ENCODE measurements at places on chromosomes 11 and 22.
A peak's percentile ranks its signal among the peaks of the same experiment; 100 is the strongest.

DNA sequence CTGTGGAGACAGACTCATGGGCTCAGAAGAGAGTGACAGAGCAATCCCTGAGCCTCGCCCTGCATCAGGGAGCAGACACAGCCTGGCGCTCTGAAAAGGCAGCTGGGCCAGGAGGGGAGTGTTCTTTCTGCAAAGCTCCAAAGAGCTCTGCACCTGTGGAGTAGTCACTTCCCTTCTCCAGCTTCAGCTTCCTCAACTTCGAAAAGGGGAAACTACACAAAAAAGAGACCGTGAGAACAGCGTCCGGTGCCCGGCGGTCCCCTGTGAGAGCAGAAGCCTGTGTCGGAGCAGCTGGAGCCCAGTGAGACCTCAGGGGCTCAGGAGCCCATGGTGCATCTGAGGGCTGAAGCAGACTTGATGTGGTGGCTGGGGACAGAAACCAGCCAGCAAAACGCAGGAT, 35.1 kb downstream of the TP53I11 start:
- no peak for DNase-seq

GRCh38 chr11:45305874-45306623, 19.9 kb upstream of the SYT13 start:
- no peak for DNase-seq

- no peak for DNase-seq
Measured at GRCh38 chr11:48074425-48075181, 94.2 kb downstream of the PTPRJ start.

DNA sequence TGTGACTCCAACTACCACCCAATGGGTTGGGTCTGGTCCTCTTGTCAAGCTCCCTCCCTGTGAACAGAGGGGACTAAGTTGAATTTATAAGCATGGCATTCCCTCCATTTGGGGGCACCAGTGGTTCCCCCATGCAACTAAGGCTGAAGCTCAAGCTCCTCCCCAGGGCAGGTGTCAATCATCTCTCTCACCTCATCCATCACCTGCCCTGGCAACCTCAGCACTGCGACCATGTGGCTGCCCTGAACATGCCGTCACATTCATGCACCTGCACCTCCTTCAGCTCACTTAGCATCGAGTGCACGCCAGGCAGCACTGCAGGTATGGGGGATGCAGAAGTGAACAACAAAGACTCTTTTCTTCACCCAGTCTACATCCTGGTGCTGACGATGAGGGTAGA, 799.3 kb downstream of the TBC1D22A start:
- DNase-seq: no peak

DNA sequence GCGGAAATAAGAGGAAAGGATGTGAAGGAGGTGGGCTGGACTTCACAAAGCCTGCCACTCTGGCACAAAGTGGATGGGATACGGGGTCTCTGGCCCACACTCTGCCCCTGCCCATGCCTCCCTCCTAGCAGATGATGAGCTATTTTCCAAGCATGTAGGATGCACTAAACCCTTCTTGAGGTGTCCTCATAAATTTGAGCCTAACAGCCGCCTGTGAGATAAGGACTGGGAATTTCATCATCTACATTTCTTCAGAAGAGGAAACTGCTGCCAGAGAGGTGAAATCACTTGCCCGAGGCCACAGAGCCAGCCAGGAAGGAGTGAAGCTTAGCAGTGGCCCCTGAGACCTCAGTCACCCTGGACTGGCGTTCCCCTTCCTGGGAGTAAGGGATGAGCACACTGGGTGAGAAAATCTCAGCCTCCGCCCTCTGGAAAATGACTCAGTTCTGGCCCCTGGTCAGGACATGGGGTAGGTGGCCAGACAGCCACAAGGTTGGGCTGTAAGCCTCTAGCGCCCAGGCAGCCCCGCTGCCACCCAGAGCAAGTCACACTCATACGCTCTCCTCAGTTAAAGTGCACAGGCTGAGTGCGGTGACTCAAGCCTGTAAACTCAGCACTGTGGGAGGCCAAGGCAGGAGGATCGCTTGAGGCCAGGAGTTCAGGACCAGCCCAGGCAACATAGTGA, 27.9 kb downstream of the MB start:
- DNase-seq: no peak

GRCh38 chr11:122691549-122692150, 36.1 kb downstream of the UBASH3B start:
- DNase-seq: no peak

GRCh38 chr11:15930442-15931025, 425.8 kb downstream of the SOX6 start:
- DNase-seq: no peak

GRCh38 chr22:28817919-28818859, 17.8 kb upstream of the XBP1 start:
- peak; percentile 77 for DNase-seq

- no peak for DNase-seq
Measured at GRCh38 chr11:3150726-3151125, 14.4 kb downstream of the OSBPL5 start.

DNA sequence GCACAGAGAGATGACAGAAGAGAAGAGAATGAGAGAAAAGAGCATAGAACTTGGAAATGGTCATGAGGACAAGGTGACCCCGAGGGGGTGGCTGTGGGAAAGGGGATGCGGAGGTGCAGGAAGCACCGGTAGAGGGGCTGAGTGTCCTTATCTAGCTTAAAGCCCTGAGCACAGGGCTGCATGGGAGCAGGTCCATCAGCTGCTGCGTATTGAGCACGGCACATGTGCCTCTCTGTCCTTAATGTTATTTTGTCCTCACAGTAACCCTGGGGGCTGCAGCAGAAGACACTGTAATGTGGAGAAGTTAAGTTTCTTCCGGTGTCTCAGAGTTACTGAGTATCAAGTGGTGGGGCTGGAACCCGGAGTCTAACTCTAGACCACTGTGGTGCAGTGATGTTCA, 94.4 kb upstream of the OR4B1 start:
- DNase-seq: no peak

GRCh38 chr22:37880668-37881440, 25.2 kb upstream of the MICALL1 start:
- DNase-seq: no peak
